ENCODE measurements at places on chromosomes 13 and 19. TPM values are rescaled to one million over a fixed set of nuclear protein-coding genes. Genes with fewer than 3 reads are reported as not detected.

GRCh38 chr13:95264225-95264624 is 37.0 kb downstream of the ABCC4 start:
- DNase-seq, result no peak

Gene LILRA6
- total RNA-seq, result 0.58 TPM

Gene ACTMAP
- 0.73 TPM for total RNA-seq

DNA sequence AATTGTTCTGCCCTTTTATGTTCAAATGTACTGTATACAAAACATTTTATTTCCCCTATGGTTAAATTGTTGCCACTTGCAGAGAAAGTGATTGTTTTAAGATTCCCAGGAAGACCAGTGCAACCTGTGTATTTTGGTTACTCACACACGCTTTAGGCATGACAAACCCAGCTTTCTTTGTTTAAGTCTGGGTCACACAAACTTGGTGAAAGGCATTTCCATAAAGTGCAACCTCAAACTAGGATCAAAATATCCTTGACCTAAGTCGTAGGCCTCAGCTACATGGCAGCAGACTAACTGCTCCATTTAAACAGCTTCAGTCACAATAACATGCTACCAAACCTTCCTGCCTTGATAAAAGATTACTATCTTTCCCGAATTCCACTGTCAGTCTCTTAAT is 639.0 kb upstream of the PRR20A start:
- DNase-seq, result no peak

Gene KIR2DL3
- total RNA-seq, result not detected

- no peak for DNase-seq
Observed at GRCh38 chr13:39186205-39186875, 148.1 kb downstream of the NHLRC3 start.

Gene ZNF653
- total RNA-seq, result 6.7 TPM

Gene CADM4
- total RNA-seq, result not detected

GRCh38 chr13:67493835-67494234 is 263.7 kb upstream of the PCDH9 start:
- no peak for DNase-seq

- no peak for DNase-seq
Observed at GRCh38 chr19:5072115-5072514, 103.2 kb downstream of the KDM4B start.

Gene ERICH6B
- total RNA-seq, result not detected

- no peak for DNase-seq
Observed at GRCh38 chr13:100773429-100773828, 98.8 kb upstream of the TMTC4 start.

DNA sequence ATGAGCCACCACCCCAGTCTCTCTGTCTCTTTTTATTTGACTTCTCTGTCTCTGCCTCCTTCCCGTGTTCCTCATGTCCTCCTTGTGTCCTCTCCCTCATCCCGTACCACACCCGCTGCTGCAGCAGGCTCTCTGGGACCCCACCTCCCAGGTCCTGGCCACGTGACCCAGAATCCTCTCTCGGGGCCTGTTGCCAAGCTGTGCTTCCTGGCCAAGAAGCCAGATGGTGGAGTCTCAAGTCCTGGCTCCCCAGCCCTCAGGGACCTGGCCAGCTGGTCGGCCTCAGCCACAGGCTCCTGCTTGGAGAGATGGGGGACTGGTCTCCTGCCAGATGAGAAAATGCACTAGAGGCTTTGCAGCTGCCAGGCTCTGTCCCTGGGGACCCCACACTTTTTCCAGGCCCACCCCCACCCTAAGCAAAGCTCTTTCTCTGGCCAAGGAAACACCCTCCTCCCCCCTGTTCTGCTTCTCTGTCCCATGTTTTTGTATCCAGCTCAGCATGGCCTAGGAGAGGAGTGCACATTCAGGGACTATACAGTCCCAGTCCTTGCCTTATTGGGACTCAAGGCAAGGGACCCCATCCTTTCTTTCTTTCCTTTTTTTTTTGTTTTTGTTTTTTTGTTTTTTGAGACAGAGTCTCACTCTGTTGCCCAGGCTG is 34.3 kb upstream of the SHKBP1 start:
- peak; percentile 90 for DNase-seq

Gene LRRC4B
- total RNA-seq, result 0.45 TPM

Gene IL12RB1
- total RNA-seq, result not detected

GRCh38 chr19:3368848-3369336 is 2.5 kb downstream of the NFIC start:
- peak; percentile 31 for DNase-seq

- DNase-seq, result no peak
Observed at GRCh38 chr13:111844222-111844671, 222.7 kb upstream of the SOX1 start.

Gene GRK1
- total RNA-seq, result not detected

- DNase-seq, result no peak
Observed at GRCh38 chr19:2018752-2019151, 3.2 kb upstream of the BTBD2 start.

DNA sequence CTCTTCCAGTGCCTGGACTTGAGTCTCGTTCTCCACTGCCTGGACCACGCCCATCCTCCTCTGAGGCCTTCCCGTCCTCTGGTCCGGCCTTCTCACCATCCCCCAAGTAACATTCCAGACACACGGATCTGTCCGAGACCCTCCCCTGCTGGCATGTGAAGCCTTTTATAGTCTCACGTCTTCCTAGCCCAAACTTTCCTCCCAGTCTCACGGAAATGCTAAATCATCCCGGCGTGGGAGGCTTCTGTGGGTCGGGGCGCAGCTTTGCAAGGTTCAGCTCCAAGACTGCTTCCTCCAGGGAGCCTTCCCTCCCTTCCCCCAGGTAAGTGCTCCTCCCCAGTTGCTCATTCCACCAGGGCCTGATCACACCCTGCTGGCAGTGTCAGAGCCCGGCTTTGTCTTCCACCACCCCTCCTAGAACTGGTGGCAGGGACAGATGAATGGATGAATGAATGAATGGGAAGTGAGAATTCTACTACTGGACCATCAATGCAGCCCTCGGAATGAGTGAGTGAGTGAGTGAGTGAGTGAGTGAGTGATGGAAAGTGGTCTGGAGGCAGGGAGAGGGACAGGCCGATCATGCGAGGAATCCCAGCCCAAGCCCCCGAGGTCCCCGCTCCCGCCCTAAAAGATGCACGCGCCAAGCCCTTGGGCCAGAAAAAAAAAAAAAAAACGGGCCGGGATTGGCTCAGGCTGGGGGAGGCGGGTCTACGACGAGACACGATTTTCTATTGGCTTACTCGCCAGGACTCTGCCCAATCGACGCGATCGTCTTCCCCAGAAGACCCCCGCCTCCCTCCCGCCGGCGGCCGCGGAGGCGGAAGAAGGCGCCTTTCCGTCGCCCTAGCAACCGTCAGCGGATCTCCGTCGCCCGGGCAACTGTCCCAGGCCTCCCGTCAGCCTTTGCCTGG is 9.3 kb downstream of the EPHX3 start:
- DNase-seq, result peak; percentile 98

DNA sequence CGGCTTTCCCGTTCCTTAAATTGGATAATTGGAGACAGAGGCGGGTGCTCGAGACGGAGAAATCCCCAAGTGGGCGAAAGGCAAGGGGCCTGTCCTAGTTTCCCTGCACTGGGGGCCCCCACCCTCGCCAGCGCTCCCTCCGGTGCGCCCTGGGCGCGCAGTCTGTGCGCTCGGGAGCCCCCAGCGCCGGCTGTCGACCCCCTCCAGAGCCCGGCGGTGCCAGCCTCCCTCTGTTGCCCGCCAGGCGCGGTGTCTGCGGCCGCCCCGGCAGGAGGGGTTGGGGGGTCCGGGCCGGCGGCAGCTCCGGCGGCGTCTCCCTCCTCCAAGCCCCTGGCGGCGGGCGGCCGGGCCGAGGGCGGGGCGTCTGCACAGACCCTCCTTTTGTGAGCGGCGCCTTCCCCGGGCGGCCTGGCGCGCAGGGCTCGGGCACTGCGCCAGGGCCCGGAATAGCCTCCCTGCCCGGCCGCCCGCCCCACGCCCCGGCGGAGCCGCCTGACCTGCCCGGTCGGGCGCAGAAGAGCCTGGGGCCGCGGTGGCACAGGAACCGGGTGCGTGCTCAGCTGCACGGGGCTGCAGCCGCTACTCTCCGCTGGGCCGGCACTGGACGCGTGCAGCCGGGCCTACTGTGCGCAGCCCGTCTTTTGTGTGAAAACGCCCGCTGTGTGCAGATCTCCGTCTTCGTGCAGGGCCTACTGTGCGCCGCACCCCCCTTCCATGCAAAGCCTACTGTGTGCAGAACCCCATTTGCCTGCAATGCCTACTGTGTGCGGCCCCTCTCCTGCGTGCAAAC is 13.2 kb downstream of the GADD45B start:
- peak; percentile 89 for DNase-seq

GRCh38 chr19:18120127-18120526 is 22.5 kb downstream of the MAST3 start:
- DNase-seq, result no peak

- DNase-seq, result peak; percentile 29
Observed at GRCh38 chr19:39671739-39672363, 16.1 kb downstream of the LGALS16 start.

DNA sequence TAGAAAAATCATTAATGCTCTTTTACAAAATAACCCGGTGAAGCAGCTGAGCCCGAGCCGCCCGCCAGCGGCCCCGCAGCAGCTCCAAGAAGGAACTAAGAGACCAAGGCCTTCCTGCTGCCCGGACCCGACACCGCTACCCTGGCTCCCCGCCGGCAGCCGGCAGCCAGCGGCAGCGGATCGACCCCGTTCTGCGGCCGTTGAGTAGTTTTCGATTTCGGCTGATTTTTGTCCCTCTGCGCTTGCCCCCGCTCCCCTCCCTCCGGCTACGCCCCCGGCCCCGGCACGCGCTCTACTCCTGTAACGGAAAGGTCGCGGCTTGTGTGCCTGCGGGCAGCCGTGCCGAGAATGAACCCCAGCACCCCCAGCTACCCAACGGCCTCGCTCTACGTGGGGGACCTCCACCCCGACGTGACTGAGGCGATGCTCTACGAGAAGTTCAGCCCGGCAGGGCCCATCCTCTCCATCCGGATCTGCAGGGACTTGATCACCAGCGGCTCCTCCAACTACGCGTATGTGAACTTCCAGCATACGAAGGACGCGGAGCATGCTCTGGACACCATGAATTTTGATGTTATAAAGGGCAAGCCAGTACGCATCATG is at the start of gene PABPC3:
Gene PABPC3, plus strand, starts transcription at position 286 of the 603 bp plus-strand sequence. Its CDS starts 63 bp downstream, at position 349.
- no peak for DNase-seq

DNA sequence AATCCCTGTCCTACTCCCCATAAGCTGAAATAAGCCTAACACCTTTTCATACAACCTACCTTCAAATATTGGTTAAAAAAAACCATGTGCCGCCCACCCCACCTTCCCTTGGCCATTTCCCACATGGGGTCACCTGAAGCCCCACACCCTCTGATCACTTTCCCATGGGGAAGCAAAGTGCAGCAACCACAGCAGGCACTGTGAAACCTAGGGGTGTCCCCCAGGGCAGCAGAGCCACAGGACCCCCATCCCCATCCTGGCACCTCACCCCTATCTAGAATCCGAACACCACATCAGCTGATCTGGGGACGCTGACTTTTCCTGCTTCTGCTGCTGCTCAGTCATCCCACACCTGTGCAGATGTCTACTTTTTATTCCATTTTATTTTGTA is 19.9 kb downstream of the CEACAM21 start:
- no peak for DNase-seq

Gene ZNF69
- total RNA-seq, result 18.0 TPM

Gene CPAMD8
- total RNA-seq, result 16.3 TPM

GRCh38 chr13:20506696-20507095 is 19.0 kb downstream of the CRYL1 start:
- DNase-seq, result no peak

DNA sequence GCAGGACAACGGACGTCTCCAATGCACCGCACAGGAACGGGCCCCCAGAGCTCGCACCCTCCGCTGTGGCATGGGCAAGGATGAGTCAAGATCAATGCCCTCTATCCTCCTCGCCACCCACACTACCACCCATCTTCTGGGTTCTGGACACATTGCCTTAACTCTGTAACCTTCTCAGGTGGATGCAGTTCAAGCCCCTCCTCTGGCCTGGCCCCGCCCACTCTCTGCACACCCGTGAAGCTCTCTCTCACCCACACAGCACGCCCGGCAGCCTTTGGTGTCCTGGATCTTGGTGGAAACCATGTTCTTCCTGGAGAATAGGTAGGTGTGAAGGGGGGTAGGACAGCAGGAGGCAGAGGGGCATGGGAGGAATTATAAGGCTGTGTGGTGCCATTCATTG is 20.7 kb downstream of the MAP4K1 start:
- no peak for DNase-seq

Gene ATP13A1
- 254 TPM for total RNA-seq

- peak; percentile 92 for DNase-seq
Observed at GRCh38 chr13:21478881-21479808, 20.0 kb upstream of the ZDHHC20 start.

DNA sequence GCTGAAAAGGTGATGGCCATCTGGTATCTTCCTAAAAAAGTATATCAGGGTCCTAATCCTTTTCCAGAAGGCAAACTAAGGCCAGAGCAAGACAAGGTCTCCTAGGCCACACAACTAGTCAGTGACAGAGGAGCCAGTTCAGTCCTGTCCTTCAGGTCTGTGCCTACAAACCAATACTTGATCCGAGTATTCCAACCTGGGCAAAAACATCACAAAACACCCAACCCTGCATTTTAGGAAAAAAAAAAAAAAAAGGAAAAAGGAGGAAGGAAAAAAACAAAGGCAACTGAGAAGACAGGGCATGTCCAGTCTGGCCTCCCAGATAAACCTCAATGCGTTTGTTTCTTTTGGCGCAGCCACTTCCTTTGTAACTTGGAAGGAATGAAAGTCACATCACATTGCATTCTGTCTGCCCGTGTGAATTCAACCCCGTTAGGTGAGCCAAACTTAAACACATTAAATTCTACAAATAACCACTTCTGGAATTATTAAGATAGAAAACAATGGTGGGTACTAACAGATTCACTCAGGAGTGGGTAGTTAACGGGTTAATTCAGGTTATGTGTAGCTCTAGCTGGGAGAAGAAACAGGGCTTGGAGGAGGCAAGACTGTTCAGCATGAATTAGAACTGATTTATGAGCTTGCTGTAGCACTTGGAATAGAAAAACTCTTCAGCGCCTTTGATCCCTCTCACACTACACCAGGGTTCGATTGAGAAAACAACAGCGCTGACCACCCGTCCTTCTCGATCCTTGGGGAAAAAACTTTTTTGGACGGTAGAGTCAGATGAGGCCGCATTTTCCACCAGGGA is 43.0 kb upstream of the HNRNPA1L2 start:
- DNase-seq, result peak; percentile 65

GRCh38 chr19:411723-412355 is 2.9 kb upstream of the C2CD4C start:
- no peak for DNase-seq

DNA sequence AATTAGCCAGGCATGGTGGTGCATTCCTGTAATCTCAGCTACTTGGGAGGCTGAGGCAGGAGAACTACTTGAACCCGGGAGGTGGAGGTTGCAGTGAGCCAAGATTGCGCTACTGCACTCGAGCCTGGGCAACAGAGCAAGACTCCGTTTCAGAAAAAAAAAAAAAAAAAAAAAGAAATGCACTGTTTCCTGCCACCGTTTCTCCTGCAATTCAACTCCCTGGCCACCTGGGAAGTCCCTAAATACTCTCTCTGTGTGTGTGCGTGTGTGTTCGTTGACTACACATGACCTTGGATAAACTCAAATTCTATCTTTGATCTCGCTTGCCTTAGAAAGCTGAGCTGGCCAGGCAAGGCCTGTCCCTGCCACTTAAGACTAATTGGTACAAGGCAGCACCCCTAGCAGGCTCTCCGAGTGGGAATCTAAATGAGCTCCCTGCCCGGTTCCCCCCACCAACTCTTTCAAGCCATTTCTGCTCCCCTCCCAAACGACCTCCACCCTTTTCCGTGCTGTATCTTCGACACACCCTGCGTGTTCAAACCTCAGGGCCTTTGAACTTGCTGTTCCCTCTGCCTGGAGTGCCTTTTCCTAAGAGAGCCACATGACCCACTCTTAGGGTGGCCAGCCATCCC is 5.2 kb upstream of the BCAT2 start:
- DNase-seq, result peak; percentile 62

GRCh38 chr13:57633950-57634838 is 2.6 kb downstream of the PCDH17 start:
- peak; percentile 67 for DNase-seq

GRCh38 chr19:49840736-49841249 is 10.2 kb upstream of the PTOV1 start:
- DNase-seq, result no peak
